ENCODE measurements at places on chromosomes 11 and 22. TPM values are rescaled to one million over a fixed set of nuclear protein-coding genes. Genes with fewer than 3 reads are reported as not detected.

- DNase-seq = no peak
Measured at GRCh38 chr22:30340911-30341685, 14.4 kb upstream of the TBC1D10A start.

DNA sequence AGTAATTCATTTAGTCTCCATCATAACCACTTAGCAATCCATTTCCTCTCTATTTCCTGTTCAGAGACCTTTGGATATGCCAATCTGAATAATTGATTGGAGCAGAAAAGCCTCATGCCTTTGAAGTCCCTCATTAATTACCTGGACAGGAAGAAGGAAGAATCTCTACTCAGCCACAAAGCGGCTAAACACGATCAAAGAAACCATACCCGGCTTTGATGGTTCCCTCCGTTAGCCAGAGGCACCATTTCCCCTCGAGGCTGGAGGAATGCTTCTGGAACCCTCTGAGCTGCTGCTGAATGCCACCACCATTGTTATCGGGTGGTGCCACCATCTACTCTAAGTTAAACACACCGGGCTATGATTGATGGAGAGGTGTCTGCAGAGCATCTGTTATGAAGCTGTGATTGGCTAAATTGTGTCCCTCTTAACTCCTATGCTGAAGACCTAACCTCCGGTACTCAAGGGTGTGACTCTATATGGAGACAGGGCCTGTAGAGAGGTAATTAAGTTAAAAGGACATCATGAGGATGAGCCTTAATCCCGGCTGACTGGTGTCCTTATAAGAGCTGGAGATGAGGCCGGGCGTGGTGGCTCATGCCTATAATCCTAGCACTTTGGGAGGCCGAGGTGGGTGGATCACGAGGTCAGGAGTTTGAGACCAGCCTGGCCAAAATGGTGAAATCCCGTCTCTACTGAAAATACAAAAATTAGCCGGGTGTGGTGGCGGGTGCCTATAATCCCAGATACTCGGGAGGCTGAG is 168.6 kb downstream of the CTTN start:
- no peak for DNase-seq

GRCh38 chr11:74927496-74927895 is 21.4 kb downstream of the XRRA1 start:
- DNase-seq = no peak

DNA sequence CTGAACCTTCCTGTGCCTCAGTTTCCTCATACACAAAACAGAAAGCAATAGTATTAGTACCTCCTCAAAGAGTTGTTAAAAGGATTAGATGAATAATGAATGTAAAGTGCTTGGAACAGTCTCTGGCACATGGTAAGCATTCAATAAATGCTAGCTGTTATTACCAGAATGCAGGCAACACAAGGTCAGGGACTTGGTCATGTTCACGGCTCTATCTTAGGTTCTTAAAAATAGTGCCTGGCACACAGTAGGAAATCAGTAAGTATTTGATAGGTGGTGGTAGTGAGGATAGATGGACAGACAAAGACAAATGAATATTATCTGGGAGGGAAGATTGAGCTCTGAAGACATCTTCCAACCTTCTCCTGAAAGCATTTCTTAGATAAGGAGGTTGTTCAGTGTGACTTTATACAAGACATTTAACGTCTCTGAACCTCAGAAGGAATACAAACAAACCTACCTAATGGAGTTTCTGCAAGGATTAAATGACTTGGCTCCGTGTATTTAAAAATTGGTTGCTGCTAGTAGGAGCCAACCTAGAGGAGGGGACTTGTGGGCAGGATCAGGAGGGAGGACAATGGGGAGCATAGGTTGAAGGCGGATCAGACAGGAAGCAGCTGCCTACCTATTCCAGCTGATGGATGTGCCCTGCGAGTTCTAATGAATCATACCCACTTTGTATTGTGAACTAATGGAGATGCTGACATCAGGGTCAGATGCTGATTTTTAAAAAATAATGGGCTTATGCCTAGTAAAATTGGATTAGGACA is 94.1 kb downstream of the DBX1 start:
- DNase-seq = no peak

DNA sequence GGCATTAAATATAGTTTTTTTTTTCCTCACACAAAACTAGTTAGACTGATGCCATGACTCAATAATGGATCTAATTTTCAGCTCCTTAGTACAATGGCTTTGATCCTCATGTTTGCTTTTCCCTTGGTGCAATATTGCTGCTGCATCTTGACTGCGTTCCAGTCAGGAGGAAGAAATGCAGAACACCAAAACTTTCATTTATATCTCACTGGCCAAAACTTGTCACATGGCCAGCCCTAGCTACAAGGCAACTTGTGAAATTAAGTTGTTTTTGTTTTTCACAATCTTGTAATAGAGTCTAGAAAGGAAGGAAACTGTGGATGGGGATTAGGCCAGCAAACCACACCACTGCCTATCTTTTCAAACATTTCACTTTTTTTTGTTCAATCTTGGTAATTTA is 36.7 kb downstream of the SMC1B start:
- no peak for DNase-seq

- no peak for DNase-seq
Measured at GRCh38 chr11:71535825-71536224, 2.0 kb upstream of the KRTAP5-8 start.

- no peak for DNase-seq
Measured at GRCh38 chr11:91078221-91078620, 855.4 kb upstream of the CHORDC1 start.

DNA sequence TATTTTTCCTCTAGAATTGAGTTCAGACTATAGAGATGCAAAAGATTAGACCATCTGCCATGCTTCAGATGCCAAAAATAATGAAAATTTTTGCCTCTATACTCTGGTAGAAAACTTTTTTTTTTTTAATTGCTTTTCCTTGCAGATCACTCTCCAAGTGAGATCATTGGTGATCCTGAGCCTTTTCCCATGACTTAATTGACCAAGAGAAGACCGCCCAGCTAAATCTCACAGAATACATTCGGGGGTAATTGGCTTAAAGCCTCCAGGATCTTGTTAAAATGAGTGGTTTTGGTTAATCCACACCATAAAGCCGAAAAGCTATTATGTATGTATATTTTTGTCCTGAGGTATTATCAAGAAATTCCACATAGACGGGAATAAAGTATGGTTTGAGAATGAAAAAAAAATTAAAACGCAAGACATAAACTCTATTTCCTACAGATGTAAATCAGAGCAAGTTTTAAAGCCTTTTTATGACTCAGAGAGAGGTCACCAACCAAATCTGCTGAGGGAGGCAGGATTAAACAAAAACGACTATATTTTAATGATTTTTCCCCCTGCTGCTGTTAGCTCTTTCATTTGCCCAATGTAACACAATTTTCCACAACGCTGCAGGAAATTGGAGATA is 64.0 kb downstream of the PARVA start:
- DNase-seq = no peak

- DNase-seq = no peak
Measured at GRCh38 chr11:100602716-100603115, 84.4 kb upstream of the ARHGAP42 start.

DNA sequence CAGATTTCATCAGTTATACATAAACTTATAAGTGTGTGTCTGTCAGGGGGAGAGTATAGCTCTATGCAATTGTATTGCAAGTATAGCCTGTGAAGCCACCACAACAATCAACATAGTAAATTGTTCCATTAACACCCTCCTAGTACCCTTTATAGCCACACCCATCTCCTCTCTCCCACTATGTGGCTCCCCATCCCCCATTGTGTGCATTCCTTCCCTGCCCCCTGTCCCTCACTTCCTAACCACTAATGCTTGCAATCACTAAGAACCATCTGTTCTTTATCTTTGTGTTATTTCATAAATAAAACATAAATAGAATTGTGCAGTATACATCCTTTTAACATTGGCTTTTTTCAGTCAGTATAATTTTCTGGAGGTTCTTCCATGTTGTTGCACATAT is 83.1 kb upstream of the SLC5A12 start:
- no peak for DNase-seq

GRCh38 chr11:84899740-84900139 is 727.4 kb downstream of the DLG2 start:
- no peak for DNase-seq

GRCh38 chr22:45995405-45996101 is 18.6 kb upstream of the WNT7B start:
- no peak for DNase-seq

GRCh38 chr11:110027627-110028371 is 65.4 kb upstream of the ZC3H12C start:
- DNase-seq = no peak

GRCh38 chr22:31647523-31648320 is 14.3 kb downstream of the PISD start:
- DNase-seq = no peak

GRCh38 chr11:112290493-112290850 is 29.8 kb upstream of the PLET1 start:
- no peak for DNase-seq

DNA sequence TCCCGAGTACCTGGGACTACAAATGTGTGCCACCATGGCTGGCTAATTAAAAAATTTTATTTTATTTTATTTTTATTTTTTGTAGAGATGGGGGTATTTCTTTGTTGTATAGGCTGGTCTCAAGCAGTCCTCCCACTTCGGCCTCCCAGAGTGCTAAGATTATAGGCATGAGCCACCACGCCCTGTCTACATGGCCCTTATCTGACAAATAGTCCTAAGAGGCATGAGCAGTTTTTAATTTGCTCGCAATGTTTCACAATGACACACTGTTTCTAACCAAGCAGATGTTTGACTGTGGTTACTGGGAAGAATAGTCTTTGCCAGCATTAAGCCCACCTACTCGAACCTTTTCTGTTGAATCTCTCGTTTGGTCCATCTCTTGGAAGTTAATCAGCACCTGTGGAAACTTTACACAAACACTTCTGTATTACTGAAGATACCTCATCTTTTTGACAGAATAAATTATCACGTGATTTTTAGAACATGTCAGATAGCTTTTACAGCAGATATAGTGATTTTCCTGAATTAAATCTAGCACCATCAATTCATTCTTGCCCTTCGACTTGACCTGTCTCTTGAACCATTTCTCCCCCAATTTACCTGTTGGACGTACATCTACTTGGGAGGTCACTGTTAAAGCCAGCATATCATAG is 71.4 kb downstream of the MTMR3 start:
- no peak for DNase-seq

GRCh38 chr11:75593286-75593915 is 31.3 kb downstream of the SERPINH1 start:
- DNase-seq = peak; percentile 30

DNA sequence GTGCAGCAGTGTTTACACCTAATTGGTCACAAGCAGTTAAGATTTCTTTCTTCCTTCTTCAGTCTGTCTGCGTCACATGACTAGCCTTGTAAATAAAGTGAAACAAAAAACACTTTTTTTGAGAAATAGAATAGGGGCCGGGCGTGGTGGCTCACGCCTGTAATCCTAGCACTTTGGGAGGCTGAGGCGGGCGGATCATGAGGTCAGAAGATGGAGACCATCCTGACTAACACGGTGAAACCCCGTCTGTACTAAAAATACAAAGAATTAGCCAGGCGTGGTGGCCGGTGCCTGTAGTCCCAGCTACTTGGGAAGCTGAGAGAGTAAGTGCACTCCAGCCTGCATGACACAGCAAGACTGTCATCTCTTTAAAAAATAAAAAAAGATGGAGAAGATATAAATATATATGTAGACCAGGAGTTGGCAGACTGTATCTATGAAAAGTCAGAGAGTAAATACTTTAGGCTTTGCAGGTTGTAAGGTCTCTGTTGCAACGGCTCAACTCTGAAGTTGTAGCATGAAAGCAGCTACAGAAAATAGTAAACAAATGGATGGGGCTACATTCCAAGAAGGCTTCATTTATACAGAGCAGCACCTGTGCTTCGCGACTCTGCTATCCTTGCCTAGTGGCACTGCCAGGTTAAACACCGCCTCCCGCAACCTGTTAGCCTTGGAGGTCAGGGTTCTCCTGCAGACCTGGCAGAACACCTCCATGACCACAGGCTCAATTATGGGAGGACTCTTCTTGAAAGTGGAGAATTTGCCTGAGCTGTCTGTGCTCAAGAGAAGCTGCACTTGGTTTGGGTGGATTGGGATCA is 55.9 kb downstream of the PPP6R2 start:
- DNase-seq = no peak

GRCh38 chr11:60989093-60989650 is 17.7 kb downstream of the CD6 start:
- no peak for DNase-seq

- no peak for DNase-seq
Measured at GRCh38 chr11:65224930-65225278, 36.9 kb upstream of the POLA2 start.

DNA sequence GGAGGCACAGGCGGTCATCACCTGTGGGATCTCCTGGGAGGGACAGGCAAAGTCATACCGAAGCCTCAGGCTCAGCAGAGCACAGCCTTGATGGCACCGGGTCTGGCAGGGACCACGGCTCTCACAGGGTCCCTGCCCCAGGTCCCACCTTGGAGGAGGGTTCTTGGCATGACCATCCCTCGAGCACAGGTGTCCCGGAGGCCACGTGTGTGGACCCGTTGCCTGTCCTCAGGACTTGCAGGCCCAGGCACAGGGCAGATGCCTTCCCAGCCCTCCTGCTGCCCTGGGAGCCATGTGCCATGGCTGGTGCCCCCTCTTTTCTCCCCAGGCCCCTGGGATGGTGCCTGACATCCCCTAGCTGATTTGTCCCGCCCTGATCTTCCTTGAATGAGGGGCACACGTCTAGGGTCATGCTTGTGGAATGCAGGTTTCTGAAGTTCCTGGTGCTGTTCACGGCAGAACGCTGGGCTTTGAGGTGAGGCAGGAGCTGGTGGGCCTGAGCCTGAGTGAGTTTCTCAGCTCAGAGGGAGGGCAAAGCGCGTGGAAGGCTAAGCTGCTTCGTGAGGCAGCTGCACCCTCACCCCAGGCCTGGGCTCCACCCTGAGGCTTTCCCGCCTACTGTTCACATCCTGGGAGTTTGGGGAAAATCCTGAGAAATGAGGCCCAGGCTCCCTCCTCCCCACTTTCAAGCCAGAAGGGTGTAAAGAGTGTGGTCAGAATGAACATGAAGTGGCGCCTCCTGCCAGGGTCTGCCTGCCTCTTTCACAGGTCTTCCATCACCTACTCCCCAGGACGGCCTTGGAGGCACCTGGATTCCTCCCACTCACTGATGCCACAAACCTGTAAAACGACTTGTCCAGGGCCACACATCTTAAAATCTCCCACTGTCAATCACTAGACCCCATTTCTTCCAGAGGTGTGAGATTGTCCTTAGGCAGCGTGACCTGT is 325.8 kb upstream of the B3GAT1 start:
- no peak for DNase-seq

DNA sequence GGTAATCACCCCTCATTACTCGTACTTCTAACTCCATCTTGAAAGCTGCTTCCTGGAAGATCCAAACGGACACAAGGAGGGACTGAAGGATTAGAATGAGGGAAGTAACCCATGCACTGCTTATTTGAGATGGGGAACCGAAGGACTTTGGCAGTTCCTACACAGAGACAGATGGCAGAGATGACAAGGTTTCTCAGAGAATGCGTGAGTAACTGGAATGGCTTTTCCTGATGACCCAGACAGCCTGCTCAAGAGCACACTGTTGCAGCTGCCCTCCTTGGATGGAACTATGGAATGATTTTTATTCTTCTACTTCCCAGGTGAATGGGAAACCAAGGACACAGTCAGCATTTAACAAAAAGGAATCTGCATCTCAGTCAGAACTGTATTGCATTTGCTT is 7.3 kb downstream of the KCNJ11 start:
- DNase-seq = no peak

PPM1F gene
- 39.2 TPM for polyA plus RNA-seq

ARL14EP gene
- polyA plus RNA-seq = 58.2 TPM

DLG2 gene
- 13.4 TPM for polyA plus RNA-seq

Measured in left kidney (tissue), 8 donors.